ENCODE measurements at places on chromosomes 11 and 22.

GRCh38 chr11:132993991-132994502 is 538.3 kb downstream of the OPCML start:
- no peak for DNase-seq

- no peak for DNase-seq
These were observed 98.7 kb downstream of the MPPED1 start for GRCh38 chr22:43510281-43511070.

GRCh38 chr11:100918551-100919500 is 210.8 kb downstream of the PGR start:
- DNase-seq = no peak

- DNase-seq = no peak
These were observed 10.7 kb downstream of the LSP1 start for GRCh38 chr11:1863352-1864216.

DNA sequence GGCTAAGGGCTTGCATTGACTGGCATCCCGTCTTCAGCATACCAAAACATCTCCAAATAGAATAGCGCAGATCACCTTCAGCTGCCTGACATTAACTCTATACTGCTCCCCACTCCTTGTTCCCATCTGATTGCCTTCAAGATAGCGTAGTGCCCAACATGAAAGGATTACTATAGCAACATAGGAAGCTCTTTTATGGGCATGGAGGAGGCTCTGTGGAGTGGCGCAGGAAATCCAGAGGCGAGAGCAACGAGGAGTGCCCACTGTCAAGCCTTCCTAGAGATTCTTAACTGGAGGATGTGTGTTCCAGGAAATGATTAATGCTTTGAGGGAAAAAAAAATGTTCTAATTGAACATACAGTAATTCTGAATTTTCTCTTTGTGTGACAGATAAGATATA is 213.3 kb downstream of the CADM1 start:
- DNase-seq = no peak

GRCh38 chr11:130198964-130199363 is 39.4 kb downstream of the ST14 start:
- no peak for DNase-seq

- DNase-seq = no peak
These were observed 758 bp downstream of the GALNT18 start for GRCh38 chr11:11620921-11621572.

DNA sequence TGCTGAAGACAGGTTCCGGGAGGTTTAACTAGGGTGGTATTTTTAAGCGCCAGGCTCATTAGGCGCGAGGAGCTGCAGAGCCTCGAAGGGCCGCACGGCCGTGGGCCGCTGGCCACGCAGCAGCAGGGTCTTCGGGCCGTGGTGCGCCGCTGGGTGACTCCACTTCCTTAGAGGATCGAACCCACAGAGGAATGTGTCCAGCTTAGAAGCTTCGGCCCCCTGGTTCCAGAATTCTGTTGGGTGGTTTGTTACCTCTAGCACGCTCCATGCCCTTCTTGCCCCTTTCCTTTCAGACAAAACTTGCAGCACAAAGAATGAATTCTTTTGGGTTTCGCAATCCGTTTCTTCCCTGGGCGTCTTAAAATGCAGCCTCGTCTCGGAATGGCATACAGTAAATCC is 773 bp upstream of the PATL1 start:
- no peak for DNase-seq

DNA sequence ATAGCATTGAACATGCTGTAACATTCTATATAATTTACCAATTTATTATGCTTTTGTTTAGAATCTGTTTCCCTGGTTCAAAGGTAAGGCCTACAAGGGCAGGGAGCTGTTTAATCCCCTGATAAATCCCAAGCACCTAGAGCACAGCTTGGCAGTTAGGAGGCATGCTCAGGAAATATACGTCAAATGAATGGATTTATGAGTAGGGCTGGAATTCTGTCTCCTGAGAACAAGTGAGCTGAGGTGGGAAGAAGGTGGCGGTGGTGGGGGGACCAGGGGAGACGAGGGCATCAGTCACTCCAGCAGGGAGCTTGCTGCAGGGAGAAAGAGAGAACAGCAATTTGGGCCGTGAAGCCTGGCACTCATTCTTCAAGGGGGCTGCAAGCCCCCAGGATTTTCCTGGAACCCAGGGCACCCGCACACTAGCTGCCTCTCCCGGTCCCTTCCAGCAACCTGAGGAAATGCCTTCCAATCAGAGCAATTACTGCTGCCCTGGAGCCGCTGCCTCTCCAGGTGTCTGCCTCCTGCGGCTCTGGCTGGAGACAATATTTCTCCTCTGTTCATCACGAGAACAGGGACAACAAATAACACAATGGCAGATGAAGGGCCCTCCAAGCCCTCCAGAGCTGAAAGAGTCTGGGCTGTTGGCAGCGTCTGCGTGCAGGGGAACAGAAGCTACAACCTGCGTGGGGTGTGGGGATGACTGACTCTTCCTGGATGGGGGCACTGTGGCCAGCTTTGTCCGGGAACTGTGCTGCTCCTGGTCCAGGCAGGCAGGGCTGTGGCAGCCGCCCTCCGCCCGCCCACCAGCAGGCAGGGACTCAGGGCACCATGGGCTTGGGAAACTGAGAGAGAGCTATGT is 233.4 kb downstream of the ST3GAL4 start:
- DNase-seq = no peak

- no peak for DNase-seq
These were observed 13.8 kb downstream of the CHRDL2 start for GRCh38 chr11:74717221-74717969.

DNA sequence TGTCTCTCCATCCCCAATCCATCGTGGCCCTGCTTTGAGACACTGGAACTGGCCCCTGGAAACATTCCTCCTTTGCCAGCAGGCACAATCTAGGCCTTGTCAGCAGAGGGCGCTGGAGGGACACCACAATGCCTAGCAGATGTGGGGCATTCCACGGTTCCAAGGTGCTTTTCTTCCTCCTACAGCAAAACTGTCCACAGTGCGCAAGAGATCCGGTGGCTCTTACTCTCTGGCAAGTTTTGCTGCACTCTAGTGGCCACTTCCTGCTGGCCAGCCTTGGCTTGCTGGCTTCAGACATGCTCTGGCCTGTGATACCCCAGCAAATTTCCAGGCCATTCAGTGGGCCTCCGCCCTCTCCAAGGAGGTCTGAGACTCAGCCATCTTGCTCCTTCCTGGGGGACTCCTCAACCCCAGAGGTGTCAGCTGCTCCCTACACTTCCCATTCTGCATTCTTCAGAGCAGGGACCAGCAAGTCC is 17.1 kb upstream of the RBM4B start:
- peak; percentile 65 for DNase-seq

- DNase-seq = no peak
These were observed 8.1 kb upstream of the OR10W1 start for GRCh38 chr11:58276151-58276550.

GRCh38 chr11:85826116-85826855 is 15.3 kb upstream of the SYTL2 start:
- DNase-seq = no peak

- DNase-seq = no peak
These were observed 263.1 kb downstream of the DDX10 start for GRCh38 chr11:108927791-108928545.

- no peak for DNase-seq
These were observed 113.5 kb downstream of the SOX6 start for GRCh38 chr11:16242806-16243205.
